ENCODE measurements at places on chromosomes 16 and 17.
A peak's percentile ranks its signal among the peaks of the same experiment; 100 is the strongest.

DNA sequence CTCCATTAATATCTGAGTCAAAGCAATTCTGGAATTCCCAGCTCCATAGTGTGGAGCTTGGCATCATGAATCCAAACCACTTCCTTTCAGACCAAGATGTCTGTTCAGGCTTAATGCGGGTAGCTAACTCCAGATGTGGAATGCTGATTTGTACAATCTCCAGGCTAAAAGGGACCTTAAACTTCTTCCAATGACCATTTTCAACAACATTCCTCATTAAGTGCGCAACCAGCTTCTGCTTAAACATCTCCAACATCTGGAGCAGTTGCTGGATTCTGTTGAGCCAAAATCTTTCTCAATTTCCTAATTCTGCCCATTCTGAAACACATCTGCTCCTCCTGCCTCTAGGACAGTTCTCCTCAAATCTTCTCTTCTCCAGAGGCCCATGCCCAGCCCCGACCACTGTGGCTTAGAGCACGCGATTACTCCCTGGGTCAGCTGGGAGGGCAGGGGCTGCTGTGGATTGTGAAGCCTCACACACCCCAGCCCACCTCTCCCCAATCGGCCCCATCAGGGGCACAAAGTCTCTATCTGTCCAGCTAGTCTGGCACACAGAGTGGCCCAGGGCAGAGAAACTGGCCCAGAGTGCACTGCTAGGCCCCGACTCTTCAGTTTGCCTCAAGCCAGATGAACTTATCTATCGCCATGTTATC lies 36.2 kb downstream of the ASPA start:
- DNase-seq = no peak

GRCh38 chr17:81383504-81384421 lies 11.5 kb upstream of the BAHCC1 start:
- no peak for DNase-seq

- DNase-seq = no peak
Measured at GRCh38 chr16:4467916-4468315, 6.5 kb downstream of the NMRAL1 start.

DNA sequence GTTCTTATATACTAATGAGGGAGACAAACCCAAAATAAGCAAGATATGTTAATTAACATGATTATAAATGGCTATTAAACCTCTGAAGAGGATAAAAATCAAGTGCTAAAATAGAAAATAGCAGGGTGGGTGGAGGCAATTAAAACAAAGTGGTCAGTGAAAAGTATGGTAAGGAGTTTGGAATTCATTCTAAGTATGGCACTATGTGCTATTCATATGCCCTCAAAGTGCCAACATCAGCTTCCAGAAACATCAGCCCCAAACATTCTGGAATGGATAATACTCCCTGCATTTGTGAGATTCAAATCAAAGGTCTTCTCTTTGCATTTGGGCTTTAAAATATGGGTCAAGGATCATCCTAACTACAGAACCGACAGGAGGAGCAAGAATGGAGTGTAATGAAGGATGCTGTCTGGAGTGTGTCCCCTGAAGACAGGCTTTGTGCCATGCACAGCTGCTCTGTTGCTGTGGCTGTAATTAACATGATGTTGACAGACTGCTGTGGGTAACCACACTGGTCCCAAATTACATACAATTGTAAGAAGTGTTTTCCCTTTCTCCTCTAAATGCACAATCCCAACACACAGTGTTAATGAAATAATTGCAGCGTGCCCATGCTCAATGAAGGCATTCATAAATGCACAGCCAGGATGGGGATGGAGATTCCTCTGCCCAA lies 93.1 kb downstream of the VAT1L start:
- DNase-seq = no peak

DNA sequence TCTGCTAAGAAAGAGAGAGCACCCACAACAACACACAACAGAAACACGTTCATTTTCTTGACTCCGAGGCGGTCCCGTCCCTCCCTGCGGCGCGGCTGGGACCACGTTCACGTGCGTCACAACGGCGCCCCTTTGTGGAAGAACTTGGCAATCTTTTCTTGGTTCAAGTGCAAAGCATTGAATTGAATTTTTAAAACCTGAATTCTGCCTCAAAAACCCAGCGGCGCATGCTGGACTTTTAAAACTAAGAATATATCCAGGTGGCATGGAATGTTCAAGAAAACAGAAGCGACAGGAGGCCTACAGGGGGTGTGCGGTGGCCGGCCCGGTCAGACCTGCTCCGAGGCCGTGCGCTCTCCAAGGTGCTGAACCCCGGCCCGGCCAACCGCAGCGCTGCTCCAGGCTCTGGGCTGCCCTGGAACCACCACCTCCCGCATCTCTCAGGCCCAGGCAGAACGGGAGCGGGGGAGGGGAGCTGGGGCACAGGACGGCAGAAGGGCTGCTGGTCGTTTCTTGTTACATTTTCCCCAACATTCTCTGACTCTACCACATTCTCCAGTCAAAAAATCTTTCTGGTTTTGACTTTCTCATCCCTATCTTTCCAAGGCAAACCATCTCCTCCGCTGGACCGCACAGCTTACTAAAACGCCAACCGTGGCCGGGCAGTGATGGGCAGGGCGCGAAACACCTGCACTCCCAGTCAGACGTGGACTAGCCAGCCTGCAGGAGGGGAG lies 3.4 kb upstream of the HEXD start:
- DNase-seq = peak; percentile 62

DNA sequence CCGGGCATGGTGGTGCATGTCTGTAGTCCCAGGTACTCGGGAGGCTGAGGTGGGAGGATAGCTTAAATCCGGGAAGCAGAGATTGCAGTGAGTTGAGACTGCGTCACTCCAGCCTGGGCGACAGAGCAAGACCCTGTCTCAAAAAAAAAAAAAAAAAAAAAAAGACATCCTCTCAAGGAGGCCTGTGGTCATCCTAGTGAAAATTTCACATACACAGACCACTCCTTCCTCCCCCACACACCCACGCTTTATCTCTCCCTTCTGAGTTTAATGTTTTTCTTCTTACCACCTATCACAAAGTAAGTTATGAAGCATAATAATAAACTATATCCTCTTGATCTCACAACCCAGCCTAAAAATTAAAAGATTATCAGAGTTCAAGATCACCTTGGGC lies 1.3 kb upstream of the NOL11 start:
- DNase-seq = no peak

DNA sequence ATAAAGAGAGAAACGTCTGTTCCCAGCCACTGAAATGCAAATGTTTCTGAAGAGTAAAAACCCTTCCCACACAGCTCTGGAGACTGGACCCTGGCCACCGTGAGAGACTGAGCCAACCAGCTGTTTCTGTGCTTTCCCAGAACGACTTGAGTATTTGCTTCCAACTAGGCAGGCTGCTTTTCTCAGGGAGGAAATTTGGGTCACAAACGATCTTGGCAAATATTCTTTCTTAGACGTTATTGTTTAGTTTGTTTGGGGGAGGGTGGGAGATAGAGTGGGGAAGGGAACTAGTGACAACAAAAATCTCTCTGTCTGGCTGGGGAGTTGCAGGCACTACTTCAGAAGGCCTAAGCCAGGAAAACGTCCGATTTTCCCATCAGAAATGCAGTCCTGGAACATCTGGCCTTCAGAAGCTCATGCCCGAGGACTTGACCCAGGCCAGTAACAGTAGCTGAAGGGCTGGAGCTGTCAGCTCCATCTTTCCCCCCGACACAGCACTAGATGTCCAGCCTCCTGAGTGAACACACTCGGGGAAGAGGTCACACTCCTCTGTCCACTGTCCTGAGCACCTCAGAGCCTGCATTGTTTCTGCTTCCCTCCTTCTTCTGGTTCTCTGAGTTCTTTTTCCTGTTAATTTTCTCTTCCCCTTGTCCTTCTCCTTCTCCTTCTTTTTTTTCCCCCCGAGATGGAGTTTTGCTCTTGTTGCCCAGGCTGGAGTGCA lies 4.0 kb downstream of the CCDC92B start:
- no peak for DNase-seq

DNA sequence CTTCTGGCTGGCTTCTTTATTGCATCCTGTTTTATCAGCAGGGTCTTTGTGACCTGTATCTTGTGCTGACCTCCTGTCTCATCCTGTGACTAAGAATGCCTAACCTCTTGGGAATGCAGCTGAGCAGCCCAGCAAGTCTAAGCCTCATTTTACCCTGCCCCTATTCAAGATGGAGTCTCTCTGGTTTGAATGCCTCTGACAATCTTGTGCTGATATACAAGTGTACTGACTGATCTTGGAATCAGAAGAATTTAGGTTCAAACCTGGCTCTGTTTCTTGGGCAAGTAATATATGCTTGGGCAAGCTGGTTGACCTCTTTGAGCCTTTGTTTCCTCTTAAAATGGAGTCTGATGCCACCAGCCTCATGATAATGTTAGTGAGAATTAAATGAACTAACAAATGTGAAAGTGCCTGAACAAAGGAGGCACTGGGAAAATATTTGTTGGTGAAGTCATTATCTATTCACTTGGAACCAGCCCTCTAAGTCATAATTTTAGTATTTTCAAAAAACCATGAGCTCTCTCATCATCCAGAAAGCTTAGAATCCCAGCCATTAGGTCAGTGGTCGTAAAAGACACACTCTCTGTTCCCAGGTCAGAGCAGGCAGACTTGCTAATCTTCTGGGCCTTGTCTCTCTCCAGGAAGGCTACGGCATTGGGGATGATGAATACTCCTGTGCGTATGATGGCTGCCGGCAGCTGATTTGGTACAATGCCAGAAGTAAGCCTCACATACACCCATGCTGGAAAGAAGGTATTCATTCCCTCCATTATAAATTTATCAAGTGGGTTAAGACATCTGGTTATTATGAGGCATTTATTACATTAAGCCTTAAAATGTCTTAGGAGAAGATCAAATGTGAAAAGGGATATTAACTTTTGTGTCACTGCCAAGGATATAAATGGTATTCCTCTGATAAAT lies 18.1 kb upstream of the ARL2BP start:
- no peak for DNase-seq

DNA sequence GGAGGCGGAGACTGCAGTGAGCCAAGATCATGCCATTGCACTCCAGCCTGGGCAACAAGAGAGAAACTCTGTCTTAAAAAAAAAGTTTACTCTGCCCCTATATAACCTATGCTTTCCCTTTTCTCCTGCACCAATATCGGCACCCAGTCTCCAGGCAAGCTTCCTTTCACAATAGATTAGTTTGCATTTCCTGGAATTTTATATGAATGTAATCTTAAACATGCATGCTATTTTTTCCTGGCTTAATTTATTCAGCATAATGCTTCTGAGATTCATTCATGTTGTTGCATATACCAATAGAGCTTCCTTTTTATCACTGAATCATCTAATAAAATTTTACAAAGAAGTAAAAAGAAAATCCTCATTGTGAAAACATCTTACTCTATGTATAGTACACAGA lies 59.4 kb downstream of the USP32 start:
- DNase-seq = no peak

DNA sequence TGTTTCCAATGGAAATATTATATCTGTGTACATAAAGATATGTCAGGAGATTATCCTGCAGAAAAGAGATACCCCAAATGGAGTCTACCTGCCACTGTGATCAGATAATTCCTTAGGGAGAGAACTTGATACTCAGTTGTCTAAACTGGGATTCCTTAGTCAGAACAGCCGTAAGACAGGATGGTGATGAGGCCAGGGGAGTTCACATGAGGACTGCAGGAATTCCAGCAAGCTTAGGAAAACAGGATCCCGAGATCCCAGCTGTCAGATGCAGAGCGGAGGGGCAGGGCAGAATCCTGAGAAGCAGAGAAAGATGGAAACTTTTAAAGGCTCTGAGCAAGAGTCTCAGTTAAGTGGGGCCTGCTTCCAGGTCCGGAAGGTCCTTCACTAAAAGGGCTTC lies 4.7 kb downstream of the KRABD2 start:
- no peak for DNase-seq

GRCh38 chr17:1377334-1377733 lies 22.7 kb downstream of the YWHAE start:
- no peak for DNase-seq

- no peak for DNase-seq
Measured at GRCh38 chr17:5437721-5438317, 1.1 kb downstream of the C1QBP start.

GRCh38 chr16:41439-42068 lies 11.9 kb downstream of the POLR3K start:
- DNase-seq = no peak

- no peak for DNase-seq
Measured at GRCh38 chr17:77036136-77036840, 104.5 kb upstream of the SEC14L1 start.

GRCh38 chr16:9622268-9622667 lies 530.8 kb downstream of the HAPSTR1 start:
- no peak for DNase-seq

DNA sequence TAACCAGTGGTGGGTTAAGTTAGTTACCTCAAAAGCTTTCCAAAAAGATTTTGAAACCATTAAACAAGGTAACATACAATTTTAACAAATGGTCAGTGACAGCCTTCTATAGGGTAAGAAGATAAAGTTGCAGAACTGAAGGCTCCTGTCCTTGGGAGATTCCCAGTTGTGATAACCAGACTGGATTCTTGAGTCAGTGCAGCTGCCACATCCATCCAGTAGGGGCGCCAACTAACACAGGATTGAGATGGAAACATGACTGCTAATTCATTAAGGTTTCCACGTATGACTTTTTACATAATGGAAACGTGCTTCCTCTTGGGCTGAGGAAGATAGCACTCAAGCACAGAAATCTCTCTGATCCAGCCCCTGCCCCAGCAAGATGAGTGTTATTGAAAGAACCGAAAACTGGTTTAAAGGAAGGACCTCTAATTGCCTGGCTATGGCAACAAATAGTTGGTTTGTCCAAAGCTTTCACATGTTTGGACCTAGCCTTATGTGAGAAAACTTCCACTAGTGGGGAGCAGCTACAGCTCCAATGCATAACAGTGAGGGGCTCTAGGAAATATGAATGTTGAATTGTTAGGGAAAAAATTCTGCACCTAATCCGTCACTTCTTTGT lies 269.8 kb upstream of the MYOCD start:
- no peak for DNase-seq

DNA sequence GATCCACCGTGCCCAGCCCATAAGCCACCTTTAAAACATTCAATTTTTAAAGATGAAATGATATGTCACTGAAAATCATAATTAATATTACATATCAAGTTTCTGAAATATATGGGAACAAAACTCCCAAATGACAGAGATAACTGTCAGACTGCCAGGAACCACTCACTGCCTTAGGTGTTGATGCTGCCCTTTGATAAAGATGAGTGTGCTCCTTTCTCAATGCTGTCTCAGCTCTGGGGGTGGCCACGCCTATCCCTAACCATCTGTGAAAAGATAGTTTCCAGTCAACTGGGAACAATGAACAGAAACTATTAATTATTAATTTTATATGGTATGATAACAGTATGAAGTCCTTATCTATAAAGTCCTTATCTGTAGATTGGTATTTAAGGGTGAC lies 177.7 kb downstream of the MYO1D start:
- no peak for DNase-seq

- peak; percentile 28 for DNase-seq
Measured at GRCh38 chr16:77169650-77170236, 21.2 kb upstream of the MON1B start.

GRCh38 chr17:18028114-18028951 lies 10.6 kb downstream of the ATPAF2 start:
- no peak for DNase-seq

GRCh38 chr17:40490289-40490853 lies 11.1 kb downstream of the TNS4 start:
- no peak for DNase-seq
